ENCODE measurements at places on chromosomes 11 and 22.
A peak's percentile ranks its signal among the peaks of the same experiment; 100 is the strongest.

- DNase-seq: no peak
Observed at GRCh38 chr11:100955318-100955717, 174.3 kb downstream of the PGR start.

DNA sequence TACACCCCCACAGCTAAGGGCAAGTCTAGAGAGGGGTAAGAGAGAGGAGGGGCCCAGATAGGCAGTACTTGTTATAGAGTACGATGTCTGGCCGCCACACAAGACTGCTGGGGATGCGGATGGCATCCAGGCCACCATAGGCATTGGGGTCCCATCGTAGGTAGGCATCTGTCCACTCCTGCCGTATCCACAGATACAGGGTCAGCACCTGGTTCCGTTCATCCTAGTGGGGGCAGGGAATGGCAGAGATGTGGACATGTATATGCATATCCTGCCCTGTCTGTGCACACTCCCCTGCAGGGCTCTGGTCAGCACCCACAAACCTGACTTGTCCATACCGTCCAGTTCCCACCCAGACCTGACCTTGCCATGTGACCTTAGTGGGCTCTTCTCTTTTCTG is 2.1 kb downstream of the CHRNA10 start:
- no peak for DNase-seq

- peak; percentile 37 for DNase-seq
Observed at GRCh38 chr11:92702037-92702804, 267.2 kb upstream of the MTNR1B start.

DNA sequence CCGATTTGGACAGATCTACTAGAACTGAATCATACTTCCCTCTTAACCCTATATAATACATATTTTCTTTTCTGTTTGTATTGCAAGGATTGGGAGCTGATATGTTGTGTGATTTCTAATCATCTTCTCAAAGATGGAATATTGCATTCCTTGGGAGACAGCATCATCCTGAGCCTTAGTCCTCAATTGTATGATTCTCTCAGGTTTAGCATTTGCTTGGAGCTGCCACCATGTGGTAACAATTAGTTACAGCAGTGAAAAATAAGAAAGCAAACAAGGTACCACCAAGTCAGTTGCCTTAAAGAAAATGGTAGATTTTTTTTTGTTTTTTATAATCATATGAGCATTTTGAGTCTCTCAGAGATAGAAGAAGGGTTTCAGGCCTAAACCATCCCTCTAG is 11.9 kb downstream of the SNX19 start:
- DNase-seq: no peak

DNA sequence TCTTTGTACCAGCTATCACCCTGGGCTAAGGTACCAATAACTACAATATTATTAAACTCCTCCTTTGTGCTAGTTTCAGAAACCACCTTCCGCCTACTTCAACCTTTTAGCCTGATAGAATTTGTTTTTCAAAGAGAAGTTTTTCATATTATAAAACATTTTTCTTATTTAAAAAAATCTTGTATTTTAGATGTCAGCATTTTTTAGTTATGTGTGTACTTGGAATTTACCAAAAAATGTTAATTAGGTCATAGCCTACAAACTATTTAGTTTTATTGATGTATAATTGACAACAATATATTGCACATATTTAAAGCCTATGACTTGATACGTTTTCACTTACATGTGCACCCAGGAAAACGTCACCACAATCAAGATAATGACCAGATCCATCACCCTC is 1097.6 kb downstream of the JRKL start:
- no peak for DNase-seq

DNA sequence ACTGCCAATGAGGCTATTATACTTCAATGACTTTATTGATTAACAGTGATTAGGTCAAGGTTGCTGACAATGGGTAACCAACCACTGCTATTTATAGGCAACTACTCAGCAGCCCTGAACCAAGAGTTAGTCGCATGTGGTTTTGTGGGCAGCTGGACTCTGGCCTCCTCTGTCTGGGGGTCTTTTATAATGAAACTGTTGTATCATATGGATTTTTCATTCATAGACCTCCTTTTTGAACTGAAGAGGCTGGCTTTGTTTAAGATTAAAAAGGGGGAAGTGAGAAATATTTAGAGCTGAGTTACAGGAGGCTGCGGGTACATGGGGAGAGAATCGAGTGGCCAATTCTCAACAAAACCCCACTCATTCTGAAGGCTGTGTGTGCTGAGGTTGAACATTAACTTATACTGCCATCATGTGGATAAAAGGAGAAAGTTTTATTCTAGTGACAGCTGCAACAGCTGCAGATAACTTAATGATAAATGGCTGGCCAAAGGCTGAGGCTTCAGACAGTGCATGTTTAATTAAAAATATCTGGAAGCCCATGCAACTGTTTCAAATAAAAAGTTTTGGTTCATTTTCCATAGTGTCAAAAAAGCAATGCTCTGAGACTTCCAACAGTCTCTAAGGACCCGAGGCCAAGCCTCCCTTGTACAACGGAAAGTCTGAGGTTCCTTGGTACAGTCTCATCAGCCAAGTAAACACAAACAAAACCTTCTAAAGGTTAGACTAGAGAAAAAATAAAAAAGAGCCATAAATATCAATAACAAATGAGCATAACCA is 682.6 kb downstream of the KCNA4 start:
- DNase-seq: peak; percentile 80

GRCh38 chr11:7582338-7582985 is 68.7 kb downstream of the PPFIBP2 start:
- no peak for DNase-seq

DNA sequence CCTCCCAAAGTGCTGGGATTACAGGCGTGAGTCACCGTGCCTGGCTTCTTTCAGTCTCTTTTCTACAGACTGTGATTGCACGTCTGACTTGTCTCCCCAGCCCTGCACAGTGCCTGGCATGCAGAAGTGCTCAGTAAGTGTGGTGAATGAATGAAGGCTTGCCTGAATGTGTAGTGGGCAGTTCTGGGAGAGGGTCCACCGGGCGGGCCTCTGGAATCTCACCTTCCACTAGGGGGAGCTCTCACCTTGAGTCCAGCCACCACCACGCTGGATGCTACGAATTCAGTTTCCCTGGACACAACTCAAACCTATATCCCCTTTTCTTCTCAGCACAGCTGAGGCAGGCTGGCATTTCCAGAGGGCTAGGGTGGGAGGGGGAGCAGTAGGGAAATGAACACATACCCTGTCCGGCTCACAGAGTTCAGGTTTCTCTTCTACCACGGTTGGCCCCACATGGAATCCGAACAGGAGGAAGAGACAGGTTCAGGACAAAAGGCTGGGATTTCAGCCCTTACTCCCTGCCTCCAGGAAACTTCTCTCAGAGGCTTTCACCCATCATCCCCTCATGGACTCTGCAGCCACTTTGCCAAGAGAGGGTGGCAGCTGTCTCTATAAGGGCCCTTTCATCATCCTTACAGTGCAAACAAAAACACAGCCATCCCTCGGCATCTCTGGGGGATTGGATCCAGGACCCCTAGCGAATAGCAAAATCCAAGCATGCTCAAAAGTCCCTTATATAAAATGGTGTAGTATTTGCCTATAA is 86.8 kb downstream of the NECTIN1 start:
- no peak for DNase-seq

DNA sequence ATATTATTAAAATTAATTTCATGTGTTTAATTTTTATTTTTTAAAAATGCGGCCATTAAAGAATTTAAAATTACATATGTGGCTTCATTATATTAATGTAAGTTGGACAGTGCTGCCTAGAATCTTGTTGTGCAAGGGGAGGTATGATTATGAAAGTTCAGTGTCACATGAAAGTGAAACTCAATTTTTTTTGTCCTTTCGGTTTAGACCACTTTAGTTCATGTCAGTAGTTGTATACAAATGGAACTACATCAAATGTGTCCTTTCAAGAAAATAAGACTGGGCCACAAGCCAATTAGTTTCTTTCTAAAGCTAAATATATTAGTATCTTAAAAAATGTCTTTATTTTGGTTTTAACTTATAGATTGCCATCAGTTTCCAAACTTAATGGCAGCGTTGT is 35.7 kb downstream of the TBCEL start:
- no peak for DNase-seq

- peak; percentile 12 for DNase-seq
Observed at GRCh38 chr11:100857236-100858005, 170.3 kb downstream of the ARHGAP42 start.

DNA sequence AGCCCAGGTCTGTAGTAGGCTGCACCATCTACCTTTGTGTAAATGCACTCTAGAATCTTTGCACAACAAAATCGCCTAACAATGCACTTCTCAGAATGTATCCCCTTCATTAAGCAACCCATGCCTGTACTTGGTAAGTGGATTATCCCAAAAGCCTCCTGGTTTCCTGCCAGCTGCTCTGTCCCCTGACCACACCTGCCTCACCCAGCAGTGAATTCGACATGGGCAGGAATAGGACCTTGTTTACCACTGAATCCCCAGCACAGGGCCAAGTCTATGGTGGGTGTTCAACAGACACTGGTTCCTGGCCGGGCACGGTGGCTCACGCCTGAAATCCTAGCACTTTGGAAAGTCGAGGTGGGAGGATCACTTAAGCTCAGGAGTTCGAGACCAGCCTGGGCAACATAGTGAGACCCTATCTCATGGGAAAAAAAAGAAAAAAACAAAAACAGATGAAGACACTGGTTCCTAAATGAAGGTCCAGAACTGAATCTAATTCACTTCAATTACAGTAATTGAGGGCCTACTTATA is 5.1 kb upstream of the SYCE3 start:
- DNase-seq: no peak

GRCh38 chr11:36165621-36166397 is 123.4 kb downstream of the COMMD9 start:
- peak; percentile 76 for DNase-seq

GRCh38 chr11:62340269-62340901 is 3.1 kb downstream of the ASRGL1 start:
- DNase-seq: peak; percentile 46

DNA sequence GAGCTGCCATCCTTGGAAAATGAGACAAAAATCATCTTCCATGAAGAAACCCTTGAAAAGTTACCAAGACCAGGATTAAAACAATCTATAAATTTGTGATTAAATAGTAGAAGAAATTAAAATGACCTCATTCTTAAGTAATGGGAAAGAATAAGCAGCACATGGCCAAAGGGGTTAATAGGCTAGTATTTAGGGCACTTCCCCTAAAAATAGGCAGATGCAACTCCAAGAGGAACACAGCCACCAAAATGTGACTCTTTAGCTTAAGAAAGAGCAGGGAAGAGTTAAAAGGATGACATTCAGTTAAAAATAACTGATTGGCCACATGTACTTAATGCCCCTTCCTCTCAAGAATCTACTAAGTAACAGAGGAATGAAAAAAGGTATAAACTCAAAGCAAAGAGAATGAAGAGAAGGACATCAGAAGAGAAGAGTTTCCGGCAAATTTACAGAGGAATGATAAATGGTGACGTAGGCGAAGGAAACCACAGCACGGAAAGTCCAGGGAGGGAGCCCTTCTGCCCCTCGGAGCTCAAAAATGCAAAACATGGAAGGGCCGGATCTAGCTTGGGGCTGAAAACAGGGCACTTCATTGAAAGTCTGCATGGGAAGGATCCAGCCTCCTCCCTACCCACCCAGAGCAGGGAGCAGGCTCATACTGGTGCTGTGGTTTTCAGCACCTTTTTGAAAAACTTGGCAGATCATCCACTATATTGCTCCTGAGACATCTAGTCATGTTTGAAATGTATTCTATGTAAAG is 17.8 kb downstream of the SCUBE2 start:
- no peak for DNase-seq

GRCh38 chr22:28373831-28374230 is 305.8 kb downstream of the TTC28 start:
- peak; percentile 49 for DNase-seq

DNA sequence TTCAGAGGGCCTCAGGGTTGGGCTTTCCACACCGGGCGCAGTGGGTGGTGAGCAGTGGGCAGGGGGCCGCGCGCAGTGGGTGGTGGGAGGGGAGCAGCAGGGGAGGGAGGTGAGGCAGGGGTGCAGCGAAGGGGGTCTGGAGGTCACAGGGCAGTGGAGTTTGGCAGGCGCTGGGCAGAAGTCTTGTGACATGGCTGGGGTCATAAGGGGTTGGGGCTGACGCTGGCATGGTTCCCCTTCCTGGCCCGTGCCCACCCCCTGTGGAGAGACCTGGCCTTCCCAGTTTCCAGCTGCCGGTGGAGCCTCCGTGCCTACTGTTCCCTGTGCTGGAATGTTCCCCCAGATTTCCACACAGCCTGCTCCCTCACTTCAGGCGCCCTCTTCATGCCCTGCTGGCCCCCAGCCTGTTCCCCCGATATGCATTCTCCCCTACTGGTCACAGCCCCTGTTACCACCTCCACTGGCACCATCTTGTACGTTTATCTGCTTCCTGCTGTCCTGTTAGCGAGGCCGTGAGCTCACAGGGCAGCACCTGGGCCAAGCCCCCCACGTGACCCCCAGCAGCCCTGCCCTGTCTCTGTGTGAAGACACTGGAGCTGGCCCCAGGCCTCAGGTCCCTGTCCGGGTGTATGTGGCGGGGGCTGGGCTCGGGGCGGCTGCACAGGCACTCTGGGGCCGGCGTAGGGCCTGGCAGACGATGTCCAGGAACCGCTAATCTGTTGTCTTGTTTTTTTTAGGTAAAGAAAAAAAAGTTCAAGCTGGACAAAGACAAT is 111.6 kb downstream of the KCNQ1OT1 start:
- no peak for DNase-seq

DNA sequence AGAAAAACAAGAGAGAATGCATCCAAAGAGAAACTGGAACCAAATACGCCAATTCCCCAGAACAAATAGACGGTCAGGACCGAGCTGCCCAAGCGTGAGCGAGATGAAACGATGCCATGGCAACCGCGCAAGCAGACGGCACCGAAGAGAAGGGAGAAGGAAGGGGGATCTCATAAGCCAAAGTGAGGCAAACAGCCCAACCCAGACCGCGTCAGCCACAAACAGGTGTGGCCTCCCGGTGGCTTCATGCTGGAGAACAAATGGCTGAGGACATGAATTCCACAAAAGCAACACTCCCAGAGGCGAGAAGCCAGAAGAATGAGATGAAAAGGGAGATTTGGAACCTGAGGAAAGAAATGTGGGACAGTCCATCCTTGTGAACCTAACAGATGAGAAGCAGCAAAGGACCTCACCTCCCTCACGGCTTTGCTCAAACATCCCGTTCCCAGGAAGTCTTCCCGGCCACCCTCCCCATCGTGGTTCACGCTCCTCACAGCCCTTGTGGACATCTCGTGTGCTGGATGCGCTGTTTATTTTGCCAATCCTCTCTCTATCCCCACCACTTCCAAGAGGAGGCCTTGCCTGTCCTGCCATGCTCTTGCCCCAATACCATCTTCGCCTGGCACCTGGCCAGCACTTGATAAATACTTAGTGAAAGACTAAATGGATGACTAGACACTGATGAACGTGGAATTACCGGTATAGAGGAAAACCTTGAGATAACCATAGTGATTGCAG is 89.1 kb upstream of the RTL6 start:
- no peak for DNase-seq

DNA sequence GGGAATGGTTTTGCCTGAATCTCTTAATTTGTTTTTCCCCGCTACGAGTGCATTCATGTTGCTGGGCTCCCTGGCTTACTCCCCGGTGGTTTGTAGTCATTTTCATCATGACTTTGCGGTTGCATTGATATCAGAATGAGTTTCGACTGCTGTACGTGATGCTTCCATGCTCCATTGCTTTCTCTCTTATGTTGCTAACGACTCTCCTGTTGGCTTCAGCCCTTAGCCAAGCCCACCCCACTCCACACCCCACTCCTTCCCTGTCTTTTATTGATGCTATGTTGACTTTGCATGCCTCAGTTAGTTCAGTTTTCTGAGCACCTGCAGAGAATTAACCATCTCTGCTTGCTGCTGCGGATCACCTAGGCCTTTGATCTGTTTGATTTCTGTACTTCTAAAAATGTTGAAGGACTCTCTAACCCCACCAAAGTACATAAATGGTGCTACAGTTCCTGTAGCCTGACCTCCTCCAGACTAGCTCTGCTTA is 65.3 kb downstream of the ARFGAP2 start:
- no peak for DNase-seq
